IMR-90 (cell line): ENCODE measurements at places on chromosomes 2 and 18. TPM values are rescaled to one million over a fixed set of nuclear protein-coding genes. Genes with fewer than 3 reads are reported as not detected.

The TUBB8B gene
- not detected in 2 replicates for total RNA-seq

The IL36G gene
- total RNA-seq = not detected in 2 replicates

The CYTIP gene
- total RNA-seq = not detected in 2 replicates

The KRTCAP3 gene
- total RNA-seq = not detected in 2 replicates

The G6PC2 gene
- not detected in 2 replicates for total RNA-seq
